ENCODE measurements at places on chromosomes 11 and 22.
A peak's percentile ranks its signal among the peaks of the same experiment; 100 is the strongest.

GRCh38 chr11:35357923-35358322 is 61.4 kb downstream of the SLC1A2 start:
- DNase-seq, result no peak

DNA sequence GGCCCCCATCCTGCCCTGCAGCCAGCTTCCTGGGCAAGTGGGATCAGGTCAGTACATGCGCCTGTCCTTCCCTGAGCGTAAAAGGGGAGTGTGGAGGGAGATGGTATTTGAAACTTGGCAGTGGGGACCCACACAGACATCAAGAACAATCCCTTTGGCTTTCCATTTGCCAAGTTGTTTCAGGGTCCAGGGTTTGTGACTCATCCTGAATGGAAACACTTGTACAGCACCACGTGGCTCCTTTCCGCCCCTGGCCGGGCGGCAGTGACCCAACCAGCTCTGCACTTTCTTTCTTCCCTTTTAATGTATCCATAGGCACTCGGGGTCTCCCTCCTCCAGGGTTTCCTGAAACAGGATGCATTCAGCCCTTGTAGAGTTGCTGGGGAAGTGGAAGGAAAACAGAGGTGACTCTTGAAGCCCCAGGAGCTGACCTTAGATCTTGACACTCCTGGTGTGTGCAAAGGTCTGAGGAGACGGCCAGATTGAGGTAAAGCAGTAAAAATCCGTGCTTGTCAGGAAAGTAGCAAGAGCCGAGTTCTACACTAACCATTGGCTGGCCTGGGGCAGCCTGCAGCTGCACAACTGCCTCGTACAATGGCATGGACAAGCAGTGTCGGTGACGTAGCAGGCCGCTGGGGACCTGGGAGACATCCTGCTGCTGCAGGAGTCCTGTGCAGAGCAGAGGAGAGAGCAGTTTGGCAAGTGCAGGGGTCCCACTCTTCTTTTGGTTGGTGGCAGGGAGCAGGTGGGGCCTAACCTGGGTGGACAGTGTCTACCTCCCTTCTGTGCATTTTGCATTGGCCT is 189.8 kb downstream of the SNX19 start:
- DNase-seq, result no peak

DNA sequence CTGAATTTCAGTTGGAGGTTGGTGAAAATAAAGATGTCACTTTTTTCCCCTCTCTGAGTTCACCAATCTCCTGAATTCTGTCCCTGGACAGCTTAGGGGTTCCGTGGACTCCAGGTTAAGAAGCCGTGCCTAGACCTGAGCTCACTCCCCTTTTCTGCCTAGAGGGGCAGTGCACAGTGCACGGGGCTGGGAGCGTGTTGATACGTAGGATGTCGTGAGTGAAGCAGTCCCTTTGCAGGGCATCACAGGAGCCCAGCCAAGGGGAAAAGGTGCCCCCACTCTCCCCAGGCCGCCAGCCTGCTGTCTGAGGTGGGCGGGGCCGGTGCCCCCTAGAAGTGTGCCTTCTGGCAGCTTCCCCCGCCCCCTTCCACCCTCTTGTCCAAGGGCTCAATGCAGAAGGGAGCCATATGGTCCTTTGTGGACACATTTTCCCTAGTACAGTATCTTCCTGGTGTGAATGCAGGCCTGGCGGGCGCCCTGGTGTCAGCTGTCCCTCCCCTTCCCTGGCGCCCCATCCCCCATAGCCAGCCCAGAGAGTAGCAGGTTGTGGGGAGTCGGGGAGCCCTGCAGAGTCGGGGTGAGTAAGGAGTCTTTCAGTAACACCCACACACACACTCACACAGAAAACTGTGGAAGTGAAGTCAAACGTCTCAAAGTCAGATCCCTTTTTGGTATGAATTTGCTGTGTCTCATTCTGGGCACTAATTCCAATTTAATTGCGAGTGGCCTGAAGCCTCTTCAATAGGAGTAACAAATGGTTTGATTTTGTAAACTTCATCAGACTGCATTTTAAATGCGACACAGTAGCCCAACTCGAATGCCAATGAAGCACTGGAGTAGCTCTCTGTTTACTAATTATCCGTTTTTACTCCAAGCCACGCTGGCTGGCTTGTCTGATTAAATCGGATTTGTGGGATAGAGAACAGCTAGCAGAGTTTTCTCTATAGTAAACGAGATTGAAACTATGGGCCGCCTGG is 67.5 kb upstream of the NNMT start:
- no peak for DNase-seq

GRCh38 chr22:27724157-27724556 is 77.4 kb downstream of the MN1 start:
- no peak for DNase-seq

- DNase-seq, result no peak
Observed at GRCh38 chr11:27212248-27212780, 150.7 kb downstream of the CCDC34 start.

DNA sequence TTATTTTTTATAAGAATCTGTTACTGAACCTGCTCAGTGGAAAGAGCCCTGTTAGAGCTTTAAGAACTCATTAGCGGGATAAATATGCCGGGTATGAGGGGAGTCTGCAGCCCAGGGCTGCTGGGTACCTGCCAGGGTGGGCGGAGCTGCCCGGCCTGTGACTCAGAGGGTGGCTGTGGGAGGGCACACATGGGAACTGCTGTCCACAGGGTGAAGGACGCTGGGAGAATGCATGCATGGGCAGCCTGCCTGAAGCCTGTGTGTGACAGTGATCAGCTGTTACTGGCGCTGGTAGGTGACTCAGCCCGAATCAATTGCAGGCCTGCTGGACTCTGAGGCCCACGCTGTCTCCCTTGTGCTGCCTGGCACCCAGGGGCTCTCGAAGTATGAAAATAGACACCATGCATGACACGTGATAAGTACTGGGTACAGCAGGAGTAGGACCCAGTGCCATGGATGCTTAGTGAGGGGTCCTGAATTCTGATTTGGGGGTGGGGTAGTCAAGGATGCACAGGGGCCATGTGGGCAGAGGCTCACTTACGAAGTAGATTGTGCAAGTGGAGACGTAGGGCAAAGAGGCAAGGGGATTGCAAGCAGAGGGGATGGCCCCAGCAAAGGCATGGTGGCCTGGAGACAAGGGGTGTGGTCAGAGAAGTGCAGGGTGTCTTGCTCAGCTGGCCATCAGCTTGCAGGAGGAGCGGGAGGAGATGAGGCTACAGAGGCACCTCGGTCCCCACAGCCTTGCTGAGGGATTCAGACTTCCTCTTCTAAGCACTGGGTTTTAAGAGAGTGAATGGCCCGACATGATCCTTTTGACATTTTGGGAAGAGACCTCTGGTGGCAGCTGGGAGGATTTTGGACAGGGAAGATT is 36.5 kb downstream of the GRIK4 start:
- peak; percentile 80 for DNase-seq

DNA sequence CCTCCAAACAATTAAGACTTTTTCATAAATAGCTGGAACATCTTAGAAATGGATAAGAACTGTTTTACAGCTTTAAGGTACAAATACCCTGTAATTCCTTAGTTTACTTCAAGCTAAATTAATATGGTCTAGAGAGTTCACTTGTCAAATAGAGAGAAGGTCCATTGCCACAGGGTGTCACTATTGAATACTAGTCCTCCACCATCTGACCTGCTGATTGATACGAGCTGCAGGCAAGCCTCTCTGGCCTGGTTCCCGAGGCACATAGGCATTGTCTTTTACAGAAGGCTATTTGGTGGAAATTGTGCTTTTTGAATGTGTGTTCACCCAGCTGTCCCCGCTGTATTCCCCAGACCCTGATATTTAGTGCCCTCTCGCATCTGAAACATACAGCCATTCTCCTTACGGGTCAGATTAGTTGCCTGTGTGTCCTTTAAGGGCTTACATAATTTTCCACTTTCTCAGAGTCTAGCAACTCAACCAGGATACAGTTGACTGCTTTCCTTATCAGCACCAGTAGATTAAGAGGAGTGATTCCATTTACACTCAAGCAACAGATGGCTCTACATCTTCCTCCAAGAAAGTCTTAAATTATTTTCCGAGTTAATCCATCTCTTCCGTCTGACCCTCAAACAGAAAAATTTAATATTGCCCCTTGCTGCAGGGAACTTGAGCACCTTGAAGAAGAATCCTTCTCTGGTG is 788.8 kb upstream of the FAT3 start:
- no peak for DNase-seq

DNA sequence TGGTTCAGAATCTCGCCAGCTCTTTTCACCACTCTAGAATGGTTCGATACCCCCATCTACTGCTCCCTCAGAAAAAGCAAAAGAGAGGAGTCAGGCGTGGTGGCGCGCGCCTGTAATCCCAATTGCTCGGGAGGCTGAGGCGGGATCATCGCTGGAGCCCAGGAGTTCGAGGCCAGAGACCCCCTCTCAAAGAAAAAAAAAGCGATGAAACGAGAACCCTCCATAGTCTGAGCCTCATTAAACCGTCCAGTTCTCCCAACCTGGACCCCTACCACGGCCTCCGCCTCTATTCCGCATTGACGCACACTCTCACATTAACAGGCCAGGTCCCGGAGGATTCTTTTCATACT is 439 bp downstream of the SPA17 start:
- DNase-seq, result no peak

DNA sequence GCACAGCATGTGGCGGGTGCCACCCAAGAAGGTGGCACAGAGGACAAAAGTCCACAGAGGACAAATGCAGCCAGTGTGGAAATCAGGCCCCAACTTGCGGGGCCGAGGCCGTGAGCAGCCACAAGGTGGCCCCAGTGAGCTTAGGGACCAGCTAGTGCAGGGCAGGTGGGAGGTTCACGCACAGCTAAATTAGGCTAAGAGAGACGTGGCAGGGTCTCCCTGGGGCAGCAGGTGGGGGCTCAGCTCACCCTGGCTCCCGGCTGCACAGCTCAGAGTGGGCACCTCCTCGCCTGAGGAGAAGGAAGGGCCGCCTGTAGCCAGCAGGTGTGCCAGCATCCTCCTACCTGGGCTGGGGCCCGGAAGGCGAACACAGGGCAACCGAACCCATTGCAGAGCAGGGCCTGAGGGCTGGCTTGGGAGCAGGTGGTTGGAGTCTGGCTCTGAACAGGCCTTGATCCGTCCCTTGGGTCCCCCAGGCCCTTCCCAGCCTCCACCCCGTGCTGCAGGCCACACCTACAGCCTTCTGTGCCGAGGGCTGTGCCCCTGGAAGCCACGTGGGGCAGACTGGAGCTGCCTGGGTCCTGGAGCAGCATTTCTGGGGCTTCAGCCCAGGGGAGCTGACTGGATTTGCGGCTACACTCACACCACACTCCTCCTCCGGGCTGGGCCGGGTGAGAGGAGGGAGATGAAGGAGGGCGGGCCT is 26.1 kb upstream of the CELSR1 start:
- DNase-seq, result peak; percentile 84

- DNase-seq, result no peak
Observed at GRCh38 chr11:88398372-88398771, 60.8 kb upstream of the CTSC start.

DNA sequence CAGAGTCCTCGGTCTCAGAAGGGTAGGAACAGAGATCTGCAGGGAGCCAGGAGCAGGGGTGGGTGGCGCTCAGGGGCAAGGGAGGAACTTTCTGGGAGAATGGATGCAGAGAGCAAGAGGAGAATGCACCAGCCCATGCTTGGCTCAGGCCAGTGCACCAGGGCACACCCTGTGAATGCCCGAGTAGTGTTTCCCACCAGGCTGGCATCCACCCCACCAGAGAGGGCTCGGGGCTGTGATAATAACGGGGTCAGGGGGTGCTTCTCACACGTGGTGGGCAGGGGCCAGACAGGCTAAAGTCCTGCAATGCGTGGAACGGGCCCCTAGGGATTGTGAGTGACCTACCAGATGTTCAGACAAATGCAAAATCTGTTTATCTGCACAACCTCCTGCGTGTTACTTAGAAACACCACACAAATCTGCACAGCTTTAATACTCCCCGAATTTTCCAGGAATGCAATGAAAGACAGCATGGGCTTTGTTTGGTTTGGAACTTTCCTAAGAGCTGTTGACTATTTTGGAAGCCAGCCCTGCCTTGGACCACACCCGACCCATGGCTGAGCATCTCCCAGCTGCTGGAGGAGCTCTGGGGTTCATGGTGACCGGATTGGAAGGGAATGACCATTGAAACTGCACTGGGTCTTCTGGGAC is 368.3 kb downstream of the SHANK2 start:
- DNase-seq, result no peak
